ENCODE measurements at places on chromosomes 6 and 20.

- DNase-seq, result no peak
Measured at GRCh38 chr20:64242797-64243475, 12.6 kb upstream of the PCMTD2 start.

DNA sequence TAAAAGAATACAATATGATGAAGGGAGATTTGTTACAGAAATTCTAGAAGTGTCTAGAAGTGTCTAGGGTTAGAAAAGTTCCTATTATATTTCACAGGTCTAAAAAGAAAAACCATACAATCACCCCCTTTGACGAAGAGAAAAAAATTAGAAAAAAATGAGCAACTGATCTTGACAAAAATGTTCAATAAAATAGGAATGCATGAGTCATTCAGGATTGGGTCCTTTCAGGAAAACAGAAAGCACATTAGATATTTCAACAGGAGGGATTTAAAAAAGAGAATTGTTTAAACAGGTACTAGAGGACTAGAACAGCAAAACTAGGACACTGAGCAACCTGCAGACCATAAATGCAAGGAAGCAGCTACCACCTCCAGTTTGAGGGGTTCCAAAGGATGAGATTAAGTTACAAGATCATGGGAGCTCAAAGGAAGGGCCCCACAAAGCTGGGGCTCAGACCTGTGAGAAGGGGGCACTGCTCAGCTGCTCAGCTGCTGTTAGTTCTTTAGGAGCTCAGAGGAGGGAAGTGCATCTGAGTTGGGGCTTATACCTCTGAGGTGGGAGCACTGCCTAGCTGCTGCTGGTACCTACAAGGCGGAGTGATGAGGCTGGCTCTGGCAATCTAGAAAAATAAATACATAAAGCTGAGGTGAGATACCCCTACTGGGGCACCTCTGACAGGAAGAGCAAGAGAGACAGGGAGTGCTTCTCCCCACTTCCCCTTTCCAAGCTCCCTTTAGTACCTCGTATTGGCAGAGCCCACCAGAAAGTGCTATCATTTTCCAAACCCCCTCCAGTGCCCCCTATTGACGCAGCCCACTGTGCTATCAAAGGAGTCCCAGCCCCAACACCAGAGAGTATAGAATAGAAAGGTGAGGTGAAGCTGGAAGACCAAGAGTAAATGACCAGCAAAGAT is 27.1 kb upstream of the BEND6 start:
- no peak for DNase-seq

DNA sequence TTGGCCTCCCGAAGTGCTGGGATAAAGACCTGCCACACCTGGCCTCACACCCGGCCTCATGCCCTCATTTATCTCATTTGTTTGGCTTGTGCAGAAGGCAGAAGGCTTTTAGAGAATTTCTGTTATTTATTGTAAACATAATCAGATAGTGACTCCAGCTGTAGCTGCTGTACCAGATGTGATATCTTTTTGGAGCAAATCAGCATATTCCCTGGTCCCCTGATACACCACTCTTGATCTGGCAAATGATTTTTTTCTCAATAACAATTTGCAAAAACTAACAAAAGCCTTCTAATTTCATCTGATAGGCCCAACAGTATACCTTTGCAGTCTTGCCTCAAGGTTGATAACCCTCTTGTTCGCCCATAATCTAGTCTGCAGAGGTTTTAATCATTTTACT is 26.5 kb upstream of the TULP1 start:
- DNase-seq, result no peak

DNA sequence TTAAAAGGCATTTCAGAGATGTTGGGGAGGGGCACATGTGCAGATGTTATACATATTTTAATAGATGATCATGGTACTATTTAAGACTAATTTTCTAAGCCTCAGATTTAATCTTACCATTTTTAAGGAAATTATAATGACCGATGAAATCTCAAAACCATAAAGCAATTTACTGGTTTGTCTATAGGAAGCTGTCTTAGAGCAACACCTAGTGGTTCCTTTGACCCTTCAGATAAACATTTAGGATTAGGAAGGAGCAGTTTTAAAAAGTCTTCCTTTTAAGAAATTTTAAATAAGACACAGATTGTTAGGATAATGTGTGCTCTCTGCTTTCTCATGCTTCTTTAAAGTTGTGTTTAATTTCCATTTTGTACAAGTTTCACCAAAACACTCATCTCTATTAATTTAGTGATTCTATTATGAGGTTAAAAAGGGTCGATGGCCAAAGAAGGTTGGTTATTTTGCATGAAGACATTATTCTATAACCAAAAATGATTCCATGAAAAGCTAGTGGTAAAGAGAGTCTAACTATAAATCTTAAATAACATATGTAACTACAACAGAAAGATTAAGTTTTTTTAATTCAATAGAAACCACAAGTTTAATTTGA is 376.4 kb downstream of the HACE1 start:
- DNase-seq, result no peak

DNA sequence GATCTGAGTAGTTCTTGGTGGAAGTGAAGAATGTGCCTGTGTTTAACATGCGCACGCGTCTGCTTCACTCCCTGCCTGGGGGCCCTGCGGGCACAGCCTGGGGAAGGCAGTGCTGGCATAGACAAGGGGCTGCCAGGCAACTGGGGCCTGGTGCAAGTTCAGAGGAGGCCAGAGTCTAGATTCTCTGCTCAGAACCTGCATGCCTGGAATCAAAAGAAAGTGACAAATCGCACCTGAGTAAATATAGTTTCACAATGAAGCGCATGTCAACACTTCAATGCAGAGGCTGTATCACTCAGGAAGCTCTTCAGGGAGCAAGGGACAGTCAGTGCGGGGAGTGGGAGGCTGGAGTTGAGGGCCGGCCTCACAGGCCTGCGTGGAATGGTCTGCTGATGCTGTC is 24.2 kb upstream of the PPP1R14C start:
- DNase-seq, result no peak

DNA sequence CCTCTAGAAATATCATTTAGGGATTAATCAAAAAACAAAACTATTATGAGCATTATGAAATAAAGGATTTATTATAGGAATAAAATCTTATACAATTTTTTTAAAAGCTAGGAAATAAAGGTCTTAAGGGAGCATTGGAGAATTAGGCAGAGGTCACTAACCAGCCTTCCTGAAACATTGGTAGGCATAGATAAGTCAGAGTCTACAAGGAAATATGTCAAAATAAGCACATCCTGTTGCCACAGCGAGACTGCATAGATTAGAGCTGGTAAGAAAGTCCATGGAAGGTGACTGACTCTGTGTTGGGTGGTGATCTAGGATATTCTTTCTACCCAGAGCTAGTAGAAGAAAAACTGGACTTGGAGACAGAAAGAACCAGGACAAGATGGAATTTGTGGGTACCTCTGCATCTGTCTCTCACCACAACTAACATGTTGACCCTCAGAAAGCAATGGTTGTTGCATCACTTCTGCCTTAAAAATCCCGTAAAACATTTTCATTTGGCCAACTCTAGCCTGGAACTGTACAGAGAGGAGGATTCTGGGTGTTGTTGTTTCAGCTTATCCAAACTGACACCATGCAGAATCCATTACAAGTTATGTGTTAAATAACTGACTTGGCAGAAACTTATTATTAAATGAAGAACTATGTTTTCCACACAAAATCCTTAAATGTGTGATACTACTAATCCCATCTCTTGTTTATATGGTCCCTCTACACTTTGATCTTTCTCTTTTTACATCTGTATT is 77.1 kb downstream of the FBXO5 start:
- no peak for DNase-seq

GRCh38 chr20:2874456-2874855 is 1.2 kb downstream of the PTPRA start:
- DNase-seq, result no peak

GRCh38 chr6:150251566-150252186 is 108.8 kb downstream of the PPP1R14C start:
- DNase-seq, result no peak

- DNase-seq, result no peak
Measured at GRCh38 chr6:163797296-163797845, 382.9 kb downstream of the QKI start.

GRCh38 chr20:728256-728944 is 39.9 kb downstream of the SLC52A3 start:
- peak; percentile 8 for DNase-seq

DNA sequence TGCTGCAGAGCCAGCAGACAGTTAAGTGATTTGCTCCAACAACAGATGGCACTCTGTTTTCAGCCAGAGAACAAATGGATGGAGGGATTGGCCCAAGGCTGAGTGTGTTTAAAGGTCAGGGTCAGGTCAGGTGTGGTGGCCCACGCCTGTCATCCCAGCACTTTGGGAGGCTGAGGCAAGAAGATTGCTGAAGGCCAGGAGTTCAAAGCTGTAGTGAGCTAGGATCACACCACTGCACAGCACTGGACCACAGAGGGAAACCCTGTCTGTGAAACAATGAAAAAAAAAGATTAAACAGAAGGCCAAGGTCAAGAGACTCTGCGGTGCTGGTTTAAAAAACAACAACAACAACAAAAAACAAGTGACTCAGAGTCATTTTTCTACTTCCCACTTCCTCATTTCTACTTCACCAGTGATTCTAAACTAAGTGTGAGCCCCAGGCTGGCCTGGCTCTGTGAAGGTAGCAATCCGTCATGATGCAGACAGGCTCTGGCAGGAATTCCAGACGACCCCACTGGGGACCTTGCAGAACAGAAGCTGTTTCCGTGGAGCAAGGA is 42.5 kb upstream of the ARMC2 start:
- no peak for DNase-seq

GRCh38 chr6:45664707-45665106 is 287.0 kb upstream of the SUPT3H start:
- no peak for DNase-seq

- DNase-seq, result no peak
Measured at GRCh38 chr6:112062966-112063365, 9.1 kb downstream of the CCN6 start.

- no peak for DNase-seq
Measured at GRCh38 chr6:27863962-27864905, 48.0 kb downstream of the OR2B2 start.

GRCh38 chr6:167719920-167720319 is 106.8 kb upstream of the AFDN start:
- DNase-seq, result no peak

DNA sequence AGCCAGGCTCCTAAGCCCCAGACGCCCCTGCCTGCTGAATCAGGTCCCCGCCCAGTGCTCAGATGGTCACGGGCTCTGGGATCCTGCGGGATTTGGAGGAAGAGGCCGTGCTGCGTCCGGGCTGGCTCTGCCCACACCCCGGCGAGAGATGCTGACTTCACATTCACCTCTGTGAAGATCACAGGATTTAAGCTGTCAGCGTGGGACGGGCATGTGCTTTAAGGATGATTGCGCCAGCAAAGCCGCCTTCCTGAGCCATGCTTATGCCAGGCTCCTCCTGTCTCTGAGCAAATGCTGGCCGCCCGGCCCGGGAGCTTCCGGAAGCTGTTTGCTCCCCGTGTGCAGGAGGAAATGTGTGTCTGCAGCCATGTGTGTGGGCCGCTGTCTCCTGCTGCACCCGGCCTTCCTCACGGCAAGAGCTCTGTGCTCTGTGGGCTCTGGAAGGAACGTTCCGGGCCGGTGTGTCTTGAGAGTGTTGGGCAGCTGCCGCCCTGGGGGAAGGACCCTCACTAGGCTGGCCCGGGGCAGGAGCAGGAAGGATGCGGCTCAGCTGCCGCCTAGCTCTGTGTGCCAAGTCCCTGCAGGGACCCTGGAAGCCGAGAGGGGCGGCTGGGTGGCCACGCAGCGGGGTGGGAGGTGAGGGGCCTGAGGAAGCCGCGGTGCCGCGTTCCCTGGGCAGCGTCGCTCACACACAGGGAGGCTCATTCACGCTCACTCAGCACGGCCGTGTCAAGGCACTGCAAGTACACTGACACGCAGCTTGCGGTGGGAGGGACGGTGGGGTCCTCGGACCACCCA is 19.0 kb upstream of the BHLHE23 start:
- DNase-seq, result no peak

GRCh38 chr20:17617212-17617867 is 47.5 kb downstream of the DSTN start:
- DNase-seq, result peak; percentile 13

All from CD4-positive, alpha-beta T cell treated with Interleukin-4 for 4 hours (primary cell).